ENCODE measurements at places on chromosomes 6 and 20.
A peak's percentile ranks its signal among the peaks of the same experiment; 100 is the strongest.

DNA sequence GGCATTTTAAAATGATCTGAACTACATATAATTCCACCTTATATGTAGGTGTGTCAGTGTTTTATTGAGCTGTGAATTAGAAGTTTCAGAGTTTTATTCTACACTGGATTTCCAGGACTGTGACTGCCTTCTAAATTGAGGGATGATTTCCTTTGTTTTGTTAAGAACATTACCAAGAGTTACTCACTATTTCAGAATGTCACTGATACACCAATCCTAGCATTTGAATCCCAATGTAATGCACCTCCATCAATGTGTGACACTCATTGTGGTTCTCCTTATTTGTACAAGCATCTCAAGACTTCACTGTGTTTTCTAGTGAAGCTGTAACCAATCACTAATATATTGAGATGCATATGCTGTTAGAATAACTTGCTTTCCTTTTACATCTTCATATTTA, 86.8 kb downstream of the PLCB1 start:
- DNase-seq, result peak; percentile 49

- DNase-seq, result peak; percentile 29
Observed at GRCh38 chr6:80366714-80367113, 260.2 kb downstream of the BCKDHB start.

DNA sequence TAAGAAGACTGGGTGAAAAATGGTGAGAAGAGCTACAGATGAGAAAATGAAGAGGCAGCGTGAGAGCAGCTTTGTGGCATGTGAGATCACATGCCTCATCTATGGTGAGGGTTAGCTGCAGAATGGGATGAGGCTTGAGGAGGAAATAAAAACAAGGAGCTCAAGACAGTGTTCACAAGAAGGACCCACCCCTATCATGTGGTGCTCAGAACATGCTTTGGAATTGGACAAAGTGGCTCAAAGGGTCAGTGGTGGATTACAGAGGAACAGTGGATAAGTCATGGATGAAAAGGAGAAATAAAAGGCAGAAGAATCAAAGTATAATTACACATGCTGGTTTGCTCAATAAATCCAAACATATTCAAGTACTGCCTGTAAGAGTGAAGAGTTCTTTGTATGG, 126.9 kb upstream of the UST start:
- DNase-seq, result no peak

- no peak for DNase-seq
Observed at GRCh38 chr20:58822748-58823730, 27.7 kb downstream of the GNAS-AS1 start.

DNA sequence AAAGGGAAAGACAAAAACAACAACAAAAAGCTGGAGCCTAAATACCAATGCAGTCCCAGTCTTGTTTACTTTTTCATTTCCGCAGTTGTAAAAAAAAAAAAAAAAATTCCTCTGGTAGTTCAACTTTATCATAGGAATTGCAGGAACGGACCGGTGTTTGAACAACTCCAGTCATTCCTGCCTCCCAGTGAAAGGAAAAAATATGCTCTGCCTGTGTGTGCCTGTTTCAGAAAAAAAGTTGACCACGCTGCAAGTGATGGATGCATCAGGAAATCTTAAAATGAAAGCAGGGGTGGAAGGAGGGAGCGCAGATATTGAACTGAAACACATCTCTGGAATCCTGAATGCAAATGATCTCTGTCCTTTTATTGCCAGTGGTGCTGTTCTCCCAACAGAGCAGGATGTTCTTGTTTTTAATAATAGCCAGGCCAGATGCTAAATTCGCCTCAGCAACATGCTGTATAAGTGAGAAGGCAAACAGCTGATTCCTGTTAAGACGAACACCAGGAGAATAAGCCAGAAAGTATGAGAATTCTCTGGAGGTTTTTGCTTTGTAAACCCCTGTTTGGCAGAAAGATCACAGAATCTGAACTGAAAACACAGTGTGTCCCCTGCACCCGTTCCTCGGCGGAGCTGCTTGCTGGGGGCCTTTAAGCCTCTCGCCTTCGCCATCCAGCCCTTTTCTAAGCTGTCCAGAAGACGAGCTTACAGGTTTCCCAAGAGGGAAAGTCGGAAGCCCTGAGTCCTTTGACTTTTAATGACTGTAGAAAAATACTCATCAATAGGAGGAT, 178.4 kb upstream of the SUPT3H start:
- peak; percentile 55 for DNase-seq

DNA sequence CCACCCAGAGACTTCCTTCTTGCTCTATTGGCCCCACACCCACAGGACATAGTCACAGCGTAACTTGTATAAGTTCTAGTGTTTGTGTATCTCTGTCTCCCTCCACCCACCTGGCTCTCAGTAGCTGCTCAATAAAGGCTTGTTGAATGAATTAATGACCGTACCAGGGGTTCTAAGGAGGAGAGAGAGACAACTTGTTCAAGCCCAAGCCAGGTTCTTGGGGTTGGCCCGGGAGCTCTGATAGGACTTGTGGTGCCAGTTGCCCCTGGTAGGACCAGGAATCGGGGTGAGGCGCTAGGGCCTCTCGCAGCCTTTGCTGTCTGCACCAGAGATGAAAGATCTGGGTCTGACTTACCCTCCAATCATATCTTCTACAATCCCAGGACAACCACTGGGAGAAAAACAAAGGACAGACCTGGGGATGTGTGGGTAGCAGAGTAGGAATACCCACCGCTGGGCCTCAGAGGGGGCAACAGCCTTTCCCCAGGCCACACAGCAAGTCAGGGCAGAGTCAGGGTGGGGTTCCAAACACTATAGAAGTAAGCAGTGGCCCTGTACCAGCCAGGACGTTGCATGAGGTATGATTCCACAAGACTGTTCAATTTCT, 5.3 kb upstream of the TGM2 start:
- no peak for DNase-seq

DNA sequence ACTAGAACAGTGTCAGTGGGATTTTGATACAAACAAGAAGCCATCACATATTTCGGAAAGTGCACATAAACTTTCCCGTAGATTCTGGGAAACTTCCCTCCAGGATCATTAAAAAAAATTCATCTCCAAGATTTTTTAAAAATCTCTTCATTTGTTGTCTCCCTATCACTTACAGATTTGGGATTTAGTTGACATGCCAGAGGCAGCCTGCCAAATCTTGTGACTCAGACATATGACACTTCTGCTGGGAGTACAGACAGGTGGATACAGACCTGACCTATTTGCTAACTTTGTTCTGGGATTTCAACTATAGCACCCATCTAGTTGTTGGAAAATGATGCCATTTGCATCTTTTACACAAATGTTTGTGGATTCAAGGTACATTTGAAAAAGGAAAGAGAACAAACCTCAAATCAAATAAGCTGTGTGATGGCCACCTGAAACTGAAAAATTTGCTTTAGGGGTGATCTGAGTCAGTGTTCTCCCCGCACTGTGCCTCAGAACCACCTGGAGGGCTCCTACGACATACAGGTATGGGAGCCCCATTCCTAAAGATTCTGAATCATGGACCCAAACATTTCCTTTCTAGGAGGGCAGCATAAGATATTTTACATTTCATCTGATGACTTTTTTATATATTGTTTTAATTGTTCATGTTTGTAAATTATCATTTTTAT, 21.9 kb upstream of the CD2AP start:
- no peak for DNase-seq

- no peak for DNase-seq
Observed at GRCh38 chr6:158572653-158573541, 13.0 kb downstream of the TMEM181 start.

- DNase-seq, result peak; percentile 15
Observed at GRCh38 chr20:41509316-41510200, 108.6 kb downstream of the CHD6 start.

DNA sequence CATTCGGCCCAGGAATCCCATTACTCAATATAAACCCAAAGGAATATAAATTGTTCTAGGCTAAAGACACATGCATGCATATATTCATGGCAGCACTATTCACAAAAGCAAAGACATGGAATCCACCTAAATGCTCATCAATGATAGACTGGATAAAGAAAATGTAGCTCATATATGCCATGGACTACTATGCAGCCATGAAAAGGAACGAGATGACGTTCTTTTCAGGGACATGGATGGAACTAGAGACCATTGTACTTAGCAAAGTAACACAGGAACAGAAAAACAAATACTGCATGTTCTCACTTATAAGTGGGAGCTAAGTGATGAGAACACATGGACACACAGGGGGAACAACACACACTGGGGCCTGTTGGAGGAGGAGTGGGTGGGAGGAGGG, 769.5 kb downstream of the TBC1D32 start:
- no peak for DNase-seq

GRCh38 chr6:108610957-108611586, 50.4 kb downstream of the FOXO3 start:
- DNase-seq, result no peak

DNA sequence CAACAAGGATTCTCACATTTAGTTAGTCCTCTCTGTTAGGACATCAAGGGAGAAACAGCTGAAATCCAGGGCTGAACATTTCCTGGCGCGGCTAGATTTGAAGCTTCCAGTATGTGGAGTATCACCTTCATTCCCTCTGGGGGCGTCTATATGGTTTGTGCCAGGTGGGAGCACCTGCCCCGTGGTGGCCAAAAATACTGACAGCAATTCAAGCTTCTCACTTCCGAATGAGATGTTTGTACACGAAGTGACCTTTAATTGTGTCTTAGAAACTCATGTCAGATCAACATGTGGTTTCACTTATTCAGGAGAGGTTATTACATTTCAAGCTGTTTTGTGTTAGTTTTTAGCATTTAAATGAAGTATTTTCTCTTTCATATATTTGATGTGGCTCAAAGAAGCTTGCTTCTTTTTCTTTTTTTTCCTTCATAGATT, 67.3 kb upstream of the ZNF217 start:
- DNase-seq, result no peak

- DNase-seq, result no peak
Observed at GRCh38 chr6:95576998-95577303, 384 bp upstream of the MANEA start.

DNA sequence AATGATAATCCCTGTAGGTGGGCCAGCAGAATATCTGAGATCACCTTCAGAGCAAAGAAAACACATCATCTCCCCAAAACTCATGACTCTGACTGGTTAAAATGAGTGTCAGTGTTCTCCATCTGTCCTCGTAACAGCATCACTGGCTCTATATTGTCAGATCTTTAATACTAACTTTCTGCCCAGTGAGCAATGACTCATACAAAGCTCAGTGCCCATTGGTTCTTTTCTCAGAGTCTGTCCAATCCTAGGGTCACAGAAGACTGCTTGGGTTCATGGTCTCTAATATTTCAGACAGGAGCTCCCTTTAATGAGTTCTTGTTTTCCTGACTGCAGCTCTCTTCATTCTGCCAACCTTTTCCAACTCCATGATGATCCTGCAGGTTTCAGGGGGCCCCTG, 36.4 kb downstream of the HLA-DPB1 start:
- peak; percentile 16 for DNase-seq

GRCh38 chr6:81511423-81511822, 241.1 kb downstream of the TENT5A start:
- no peak for DNase-seq

GRCh38 chr6:9131616-9132015, 696.3 kb upstream of the SLC35B3 start:
- DNase-seq, result no peak

GRCh38 chr20:43055181-43055884, 134.4 kb downstream of the PTPRT start:
- no peak for DNase-seq

DNA sequence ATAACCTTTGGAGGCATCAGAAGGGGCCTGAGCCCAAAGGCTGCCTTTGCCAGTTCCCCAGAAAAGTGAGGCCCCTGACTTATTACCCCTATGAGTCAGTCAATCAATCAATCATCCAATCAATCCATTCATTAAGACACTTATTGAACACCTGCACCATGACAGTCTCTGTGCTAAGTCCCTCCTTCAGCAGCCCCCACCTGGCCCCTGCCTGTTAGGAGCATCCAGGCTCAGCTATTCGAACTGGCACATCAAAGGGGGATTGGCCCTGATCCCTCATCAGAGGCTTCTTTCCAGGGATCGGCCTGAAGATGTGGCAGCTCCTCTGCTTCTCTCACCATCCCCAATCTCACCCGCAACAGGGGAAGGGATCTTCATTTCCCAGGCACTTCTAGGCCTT, 27.7 kb upstream of the VEGFA start:
- no peak for DNase-seq

- no peak for DNase-seq
Observed at GRCh38 chr6:48110436-48111142, 408 bp downstream of the PTCHD4 start.

- DNase-seq, result no peak
Observed at GRCh38 chr6:142947714-142948480, 2.9 kb upstream of the HIVEP2 start.

DNA sequence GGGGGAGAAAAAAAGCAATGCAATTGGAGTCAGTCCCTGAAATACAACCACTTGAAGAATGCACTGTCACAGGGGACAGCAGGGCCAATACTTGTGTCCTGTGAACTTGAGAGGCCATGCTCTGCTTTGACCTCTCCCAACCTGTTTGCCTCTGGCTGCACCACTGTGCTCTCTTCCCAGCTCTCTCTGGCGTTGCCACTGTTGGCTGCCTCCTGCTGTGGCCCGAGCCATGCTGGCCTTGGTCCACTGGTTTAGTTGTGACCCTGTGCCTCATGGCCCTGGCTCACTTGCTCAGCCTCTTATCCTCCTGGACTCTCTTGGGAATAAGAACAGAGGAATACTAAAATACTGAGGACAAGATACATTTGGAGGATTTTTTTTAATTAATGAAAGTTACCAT, 14.5 kb upstream of the FBXO30 start:
- DNase-seq, result no peak

GRCh38 chr6:39590871-39591393, 134.3 kb downstream of the KIF6 start:
- DNase-seq, result no peak

- no peak for DNase-seq
Observed at GRCh38 chr6:167647737-167648470, 178.8 kb upstream of the AFDN start.

GRCh38 chr20:35271904-35272303, 6.0 kb downstream of the MMP24OS start:
- peak; percentile 45 for DNase-seq

- peak; percentile 75 for DNase-seq
Observed at GRCh38 chr6:7974938-7975763, 64.6 kb upstream of the TXNDC5 start.

GRCh38 chr6:44699082-44699481, 311.6 kb downstream of the CDC5L start:
- no peak for DNase-seq

- no peak for DNase-seq
Observed at GRCh38 chr6:138528137-138528536, 28.8 kb upstream of the NHSL1 start.

GRCh38 chr20:57128044-57128757, 138.2 kb downstream of the BMP7 start:
- no peak for DNase-seq

- DNase-seq, result no peak
Observed at GRCh38 chr20:33897313-33897912, 86.3 kb downstream of the CHMP4B start.

GRCh38 chr20:29427201-29428060, 1830.0 kb upstream of the DEFB115 start:
- DNase-seq, result no peak

- no peak for DNase-seq
Observed at GRCh38 chr6:55992546-55992945, 117.2 kb upstream of the BMP5 start.

DNA sequence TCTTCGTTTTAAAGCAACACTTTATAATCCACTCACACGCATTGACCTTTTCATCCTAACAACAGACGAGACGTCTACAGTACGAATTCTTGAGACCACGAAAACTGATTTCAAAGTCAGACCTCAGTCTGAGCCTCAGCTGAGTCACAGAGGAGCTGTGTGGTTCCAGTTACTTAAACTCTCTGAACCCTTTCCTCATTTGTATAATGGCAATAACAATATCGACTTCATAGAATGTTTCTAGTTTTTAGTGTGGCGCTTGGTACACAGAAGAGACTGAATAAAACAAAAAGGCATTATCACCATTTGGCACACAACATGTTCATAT, 236.9 kb downstream of the ATXN1 start:
- DNase-seq, result no peak
